Dermis microvascular lymphatic vessel endothelial cell (primary cell): ENCODE measurements at places on chromosomes 7 and 10.
A peak's percentile ranks its signal among the peaks of the same experiment; 100 is the strongest.

DNA sequence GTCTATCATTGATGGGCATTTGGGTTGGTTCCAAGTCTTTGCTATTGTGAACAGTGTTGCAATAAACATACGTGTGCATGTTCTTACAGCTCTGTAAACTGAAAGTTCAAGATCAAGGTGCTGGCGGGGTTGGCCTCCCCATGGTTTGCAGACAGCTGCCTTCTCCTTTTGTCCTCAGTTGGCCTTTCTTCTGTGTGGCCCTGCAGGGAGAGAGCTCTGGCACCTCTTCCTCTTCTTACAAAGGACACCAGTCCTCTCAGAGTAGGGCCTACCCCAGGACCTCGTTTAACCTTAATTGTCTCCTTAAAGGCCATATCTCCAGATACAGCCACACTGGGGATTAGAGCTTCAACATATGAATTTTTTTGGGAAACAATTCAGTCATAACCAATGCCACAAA is 462.7 kb downstream of the TCERG1L start:
- no peak for DNase-seq

GRCh38 chr7:118609207-118609606 is 384.7 kb downstream of the ANKRD7 start:
- DNase-seq: no peak

- no peak for DNase-seq
Measured at GRCh38 chr10:44966129-44966815, 6.7 kb downstream of the RASSF4 start.

DNA sequence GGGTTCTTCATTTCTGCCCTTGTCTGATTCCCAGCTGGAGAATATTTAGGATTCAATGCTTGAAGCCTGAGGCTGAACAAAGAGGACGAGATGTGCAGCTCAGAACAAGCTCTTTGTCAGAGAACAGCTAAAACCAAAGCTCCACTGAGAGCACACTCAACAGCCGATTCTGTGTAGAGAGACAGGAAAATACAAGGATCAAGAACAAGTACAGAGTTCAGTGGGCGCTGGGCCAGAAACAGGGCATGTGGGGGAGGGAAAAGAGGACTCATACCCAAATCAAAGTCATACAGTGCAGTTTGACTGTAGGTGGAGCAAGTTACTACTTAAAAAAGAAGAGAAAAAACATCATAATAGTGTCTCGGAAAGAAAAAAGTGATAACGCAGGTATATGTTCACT is at the start of gene AGMO:
Gene AGMO, minus strand, starts transcription at position 181 of the 400 bp plus-strand sequence.
- DNase-seq: peak; percentile 73

DNA sequence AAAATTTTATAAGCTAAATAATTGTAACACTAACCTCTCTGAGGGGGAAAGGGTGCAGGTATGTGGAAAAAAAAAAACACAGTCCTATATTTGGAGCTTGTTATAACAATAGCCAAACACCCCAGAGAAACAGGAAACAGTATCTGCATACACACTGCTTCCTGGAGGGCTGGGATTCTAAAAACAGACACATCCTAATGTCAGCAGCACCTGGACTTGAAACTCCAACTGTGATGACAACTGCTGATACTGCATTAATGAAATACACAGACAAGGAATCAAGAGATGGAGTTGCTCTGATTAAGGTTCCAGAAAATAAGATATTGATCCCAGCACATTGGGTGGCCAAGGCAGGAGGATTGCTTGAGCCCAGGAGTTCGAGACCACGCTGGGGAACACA is 9.3 kb downstream of the DAGLB start:
- DNase-seq: peak; percentile 89

DNA sequence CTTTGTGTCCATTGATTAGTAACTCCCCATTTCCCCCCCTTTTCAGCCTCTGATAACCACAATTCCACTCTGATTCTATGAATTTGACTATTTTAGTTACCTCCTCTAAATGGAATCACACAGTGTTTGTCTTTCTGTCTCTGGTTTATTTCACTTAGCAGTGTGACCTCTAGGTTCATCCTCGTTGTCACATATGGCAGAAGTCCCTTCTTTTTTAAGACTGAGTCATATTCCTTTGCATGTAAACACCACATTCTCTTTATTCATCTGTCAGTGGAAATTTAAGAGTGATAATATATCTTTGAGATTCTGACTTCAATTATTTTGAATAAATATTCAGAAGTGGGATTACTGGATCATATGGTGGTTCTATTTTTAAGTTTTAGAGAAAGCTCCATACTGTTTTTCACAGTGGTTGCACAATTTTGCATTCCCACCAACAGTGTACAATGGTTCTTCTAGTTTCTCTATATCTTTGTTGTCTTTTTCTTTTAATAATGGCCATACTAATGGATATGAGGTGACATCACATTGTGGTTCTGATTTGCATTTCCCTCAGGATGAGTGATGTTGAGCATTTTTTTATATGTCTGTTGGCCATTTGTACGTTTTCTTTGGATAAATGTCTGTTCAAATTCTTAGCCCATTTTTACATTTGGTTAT is 126.1 kb upstream of the GRB10 start:
- no peak for DNase-seq

DNA sequence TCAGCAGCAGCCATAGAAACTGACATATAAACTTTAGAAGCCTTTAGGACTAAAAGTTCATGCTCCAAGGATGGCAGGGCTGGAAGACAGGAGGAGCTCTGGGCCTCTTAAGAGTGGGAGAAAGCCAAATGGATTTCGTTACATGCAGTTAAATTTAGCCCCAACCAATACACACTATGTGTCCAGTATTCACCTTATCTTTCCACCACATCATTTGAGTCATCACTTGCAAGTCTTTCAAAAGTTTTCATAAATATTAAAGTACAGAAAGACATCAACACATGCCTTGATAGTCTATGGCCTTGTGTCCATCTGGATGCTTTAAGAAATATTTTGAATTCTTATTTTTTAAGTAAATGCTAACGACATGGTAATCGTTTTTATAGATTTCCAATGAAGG is 392.4 kb upstream of the LRRN3 start:
- DNase-seq: no peak

GRCh38 chr7:11170175-11170574 is 196.5 kb downstream of the PHF14 start:
- DNase-seq: no peak

DNA sequence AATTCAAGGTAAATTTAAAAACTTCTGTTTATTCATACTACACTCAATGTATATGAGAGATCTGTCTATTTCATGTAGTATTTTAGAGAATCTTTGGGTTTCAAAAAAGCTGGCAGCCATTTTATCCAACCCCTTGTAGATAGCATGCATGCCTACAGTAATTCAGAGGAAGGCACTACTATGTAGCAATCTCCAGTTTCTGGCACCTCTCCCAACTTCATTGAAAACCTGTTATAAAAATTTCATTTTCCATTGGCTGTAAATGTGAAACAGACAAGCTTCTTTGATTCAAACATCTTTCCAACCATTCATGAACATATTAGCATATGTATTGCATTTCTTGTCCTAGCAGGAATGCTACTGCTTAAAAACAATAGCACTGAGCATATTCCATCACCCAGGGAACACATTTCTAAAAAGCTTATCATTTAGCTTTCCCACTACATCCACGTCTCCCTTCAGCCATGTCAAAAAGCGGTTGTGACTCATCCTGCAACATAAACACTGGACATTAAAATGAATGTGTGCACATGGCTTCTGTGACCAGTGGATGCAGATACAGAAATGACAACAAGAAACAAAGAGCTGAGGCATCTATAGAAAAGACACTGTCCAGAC is 330.4 kb upstream of the AOAH start:
- peak; percentile 21 for DNase-seq

GRCh38 chr7:79590916-79591623 is 137.6 kb upstream of the MAGI2 start:
- no peak for DNase-seq

DNA sequence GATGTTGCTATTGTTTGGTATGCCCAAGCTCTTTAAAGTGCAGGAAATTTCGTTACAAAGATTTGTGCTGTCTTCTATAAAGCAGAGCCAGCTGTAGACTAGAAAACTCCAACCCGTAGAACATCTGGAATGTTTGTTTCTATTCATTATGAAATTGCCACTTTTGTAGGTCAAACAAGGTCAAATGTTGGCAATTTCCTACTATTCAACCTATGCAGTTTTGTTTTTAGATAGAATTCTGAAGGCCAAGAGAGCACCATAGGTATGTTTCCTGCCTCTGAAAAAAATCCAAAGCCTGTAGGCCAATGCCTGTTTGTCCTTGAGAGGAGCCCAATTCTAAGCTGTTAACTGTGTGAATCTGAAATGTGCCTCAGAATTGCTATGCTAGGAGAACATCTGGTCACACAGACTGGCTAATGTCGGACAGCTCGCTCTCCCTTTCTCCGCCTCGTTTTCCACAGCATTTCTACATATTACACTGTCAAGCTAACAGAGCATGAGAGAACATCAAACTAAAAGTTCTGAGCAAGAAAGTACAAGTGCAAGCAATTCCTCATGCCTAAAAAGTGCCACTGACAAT is 267.2 kb upstream of the LRGUK start:
- DNase-seq: peak; percentile 55

DNA sequence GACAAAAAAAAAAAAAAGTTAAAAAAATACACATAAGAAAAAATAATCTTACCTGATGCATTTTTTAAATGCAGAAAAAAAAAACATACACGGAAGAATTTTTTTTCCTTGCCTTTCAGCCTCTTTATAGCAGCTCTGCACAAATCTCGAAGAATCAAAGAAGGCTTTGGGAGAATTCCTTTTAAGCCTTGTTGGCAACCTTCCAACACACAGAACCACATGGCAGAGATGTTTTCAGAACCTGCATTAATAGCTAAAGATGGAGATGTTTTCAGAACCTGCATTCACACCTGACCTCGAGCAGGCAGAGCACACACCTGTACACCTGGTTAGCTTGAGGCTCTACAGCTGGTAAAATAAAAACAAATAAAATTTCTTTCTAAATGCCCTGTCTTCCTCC is 65.6 kb downstream of the DOCK4 start:
- no peak for DNase-seq

DNA sequence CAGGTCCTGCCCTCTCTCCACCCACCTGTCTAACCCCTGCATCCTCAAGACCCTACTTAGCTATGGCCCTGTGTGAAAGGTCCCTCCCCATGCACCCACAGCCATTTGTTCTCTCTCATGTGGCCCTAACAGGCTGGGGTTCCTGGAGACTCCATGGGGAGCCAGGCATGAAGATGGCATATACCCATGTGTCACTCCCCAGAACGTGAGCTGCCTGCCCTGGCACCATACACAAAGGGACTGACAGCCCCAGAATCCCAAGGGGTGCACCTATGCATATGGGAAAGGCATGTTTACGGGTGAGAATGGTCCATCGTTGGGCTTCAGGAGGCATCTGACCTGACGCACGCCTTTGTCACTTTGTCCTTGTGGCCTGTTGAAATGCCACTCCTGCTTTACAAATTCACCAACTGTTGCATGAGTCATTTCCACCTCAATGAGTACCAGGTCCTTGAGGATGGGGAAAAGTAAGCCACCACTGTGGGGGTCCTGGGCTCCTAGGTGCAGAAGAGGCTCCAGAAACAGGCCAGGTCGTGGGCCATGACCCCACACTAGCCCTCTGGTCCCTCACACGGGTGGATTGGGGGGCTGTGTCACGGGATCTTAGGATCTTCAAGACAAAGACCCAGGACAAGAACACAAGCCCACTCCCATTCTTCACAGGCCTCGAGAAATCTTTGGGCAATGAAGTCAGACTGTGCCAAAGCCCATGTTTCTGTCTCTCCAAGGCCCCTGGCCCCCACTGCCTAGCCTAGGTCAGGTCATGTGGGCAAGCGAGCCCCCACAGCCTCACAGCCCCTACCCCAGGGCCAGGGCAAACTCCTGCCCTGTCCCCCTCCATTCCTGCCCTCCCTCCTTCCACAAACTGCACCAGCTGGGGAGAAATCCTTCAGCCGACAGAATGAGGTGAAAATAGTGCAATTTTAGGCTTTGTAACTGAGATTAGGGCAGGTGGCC is 8.6 kb downstream of the GPRIN2 start:
- DNase-seq: no peak

GRCh38 chr7:106590209-106590816 is 70.6 kb downstream of the CCDC71L start:
- peak; percentile 39 for DNase-seq

GRCh38 chr7:151115121-151115835 is 29.0 kb downstream of the AGAP3 start:
- peak; percentile 12 for DNase-seq

DNA sequence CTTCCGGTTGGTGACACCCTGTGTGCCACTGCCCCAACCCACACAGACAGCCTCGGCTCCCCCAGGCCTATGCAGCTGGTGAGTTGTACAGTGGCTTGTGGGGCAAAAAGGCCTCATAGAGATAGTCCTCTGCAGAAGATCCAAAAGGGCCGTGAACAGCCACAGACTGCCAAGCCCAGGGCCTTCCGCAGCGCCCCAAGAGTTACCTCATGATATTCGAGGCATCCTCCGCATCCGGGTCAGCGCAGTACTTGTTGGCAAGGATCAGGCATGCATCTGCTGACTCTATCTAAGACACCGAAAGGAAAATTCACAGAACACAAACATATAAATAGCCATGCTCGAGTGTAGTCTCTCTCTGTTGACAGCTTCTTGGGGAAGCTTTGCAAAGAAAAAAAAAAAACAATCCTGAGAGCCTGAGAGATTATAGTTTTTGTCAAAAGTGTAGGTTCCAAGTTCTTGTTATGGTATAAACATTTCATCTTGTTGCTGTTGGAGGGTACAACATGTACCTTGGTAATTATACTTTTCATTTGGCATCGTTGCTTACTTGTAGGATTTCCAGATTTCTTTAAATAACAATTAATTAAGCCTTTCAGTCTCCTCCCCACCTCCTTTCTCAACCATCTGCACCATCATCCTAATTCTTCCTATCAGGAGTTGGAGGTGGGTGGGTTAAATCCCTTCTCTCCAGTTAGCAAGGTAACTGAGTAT is 553.0 kb downstream of the KCNMA1 start:
- no peak for DNase-seq

DNA sequence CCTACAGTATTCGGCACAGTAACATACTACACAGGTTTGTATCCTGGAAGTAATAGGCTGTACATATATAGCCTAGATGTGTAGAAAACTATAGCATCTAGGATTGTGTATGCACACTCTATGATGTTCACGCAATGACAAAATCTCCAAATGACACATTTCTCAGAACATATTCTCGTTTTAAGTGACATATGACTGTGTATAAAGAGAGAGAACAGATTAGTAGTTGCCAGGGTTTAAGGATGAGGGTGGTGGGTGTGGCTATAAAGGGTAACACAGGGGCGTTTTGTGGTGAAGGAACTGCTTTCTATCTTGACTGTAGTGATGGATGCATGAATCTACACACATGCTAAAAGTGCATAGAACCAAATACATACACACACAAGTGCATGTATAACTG is 101.2 kb downstream of the ARL4A start:
- DNase-seq: no peak

- no peak for DNase-seq
Measured at GRCh38 chr10:49791100-49791499, 29.0 kb upstream of the OGDHL start.

DNA sequence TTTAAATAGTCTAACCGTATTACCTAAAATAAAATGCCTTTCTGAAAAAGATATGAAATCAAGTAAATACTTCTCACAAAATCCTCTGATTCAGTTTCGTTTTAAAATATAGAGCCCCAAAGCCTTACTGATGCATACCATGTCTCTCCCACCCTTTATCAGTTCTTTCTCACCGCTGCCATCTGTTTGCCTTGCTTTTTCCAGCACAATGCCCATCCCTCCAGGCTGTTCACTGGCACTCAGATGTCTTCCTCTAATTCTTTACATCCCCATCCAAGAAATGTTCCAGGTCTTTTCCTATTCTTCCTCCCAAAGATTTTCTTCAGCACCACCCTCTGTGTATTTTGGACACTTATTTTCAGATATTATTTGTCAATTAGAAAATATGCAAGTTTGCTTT is 116.5 kb upstream of the LRRN3 start:
- DNase-seq: no peak

GRCh38 chr7:31107106-31108090 is 55.3 kb downstream of the ADCYAP1R1 start:
- DNase-seq: no peak
